Uterus (tissue), 4 donors: ENCODE measurements at places on chromosomes 16 and 17.

GRCh38 chr16:65002265-65002664, 119.6 kb downstream of the CDH11 start:
- DNase-seq, result no peak
- H3K27ac ChIP-seq, result no peak overlapping the region
- no peaks in the 10 kb centered on the region for H3K27me3 ChIP-seq
- H3K36me3 ChIP-seq, result no peaks in the 10 kb centered on the region
- H3K4me1 ChIP-seq, result no peaks in the 10 kb centered on the region

GRCh38 chr16:57143149-57143921, 42.5 kb downstream of the PSME3IP1 start:
- H3K36me3 ChIP-seq, result no peaks in the 10 kb centered on the region
- H3K27ac ChIP-seq, result no peak overlapping the region
- no peak overlapping the region for H3K4me3 ChIP-seq
- no peaks in the 10 kb centered on the region for H3K27me3 ChIP-seq
- DNase-seq, result no peak

GRCh38 chr17:48841395-48841831, 10.6 kb downstream of the CALCOCO2 start:
- H3K4me3 ChIP-seq, result peak overlapping the region; percentile 2
- H3K27ac ChIP-seq, result peak overlapping the region; percentile 89
- peaks cover 12% of the 10 kb centered on the region for H3K4me1 ChIP-seq
- H3K27me3 ChIP-seq, result no peaks in the 10 kb centered on the region
- H3K36me3 ChIP-seq, result no peaks in the 10 kb centered on the region

- DNase-seq, result no peak
- H3K4me1 ChIP-seq, result peaks cover 5% of the 10 kb centered on the region
- no peaks in the 10 kb centered on the region for H3K27me3 ChIP-seq
Measured at GRCh38 chr17:77963441-77963840, 4.9 kb downstream of the TNRC6C start.
